Spleen (tissue), 13 donors: ENCODE measurements at places on chromosomes 6 and 20.

DNA sequence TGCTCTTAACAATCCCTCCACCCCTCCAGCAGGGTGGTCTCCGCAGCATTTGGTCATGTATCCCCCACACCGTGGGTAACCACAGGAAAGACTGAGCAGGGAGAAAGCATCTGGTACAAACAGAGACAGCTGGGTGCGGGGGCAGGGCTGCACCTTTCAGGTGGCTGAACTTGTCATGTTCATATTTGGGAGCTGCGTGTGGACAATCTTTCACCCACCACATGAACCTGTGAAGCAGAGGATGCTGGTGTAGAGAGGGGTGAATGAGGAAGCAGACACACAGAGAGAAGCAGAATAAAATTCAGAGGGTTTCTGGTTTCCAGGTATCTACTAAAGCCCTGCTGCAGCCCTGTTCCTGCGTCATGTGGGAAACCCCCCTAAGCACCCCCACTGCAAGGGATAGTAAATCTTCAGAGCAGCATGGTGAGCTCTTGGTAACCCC is 8.9 kb downstream of the GFOD1 start:
- DNase-seq: no peak

- no peak for DNase-seq
Observed at GRCh38 chr6:121222656-121223055, 111.6 kb downstream of the TBC1D32 start.

- no peak for DNase-seq
Observed at GRCh38 chr20:6632187-6632586, 135.3 kb upstream of the BMP2 start.

- DNase-seq: no peak
Observed at GRCh38 chr6:157568702-157569101, 187.7 kb downstream of the ZDHHC14 start.

- no peak for DNase-seq
Observed at GRCh38 chr6:1703091-1703855, 93.6 kb downstream of the FOXC1 start.

DNA sequence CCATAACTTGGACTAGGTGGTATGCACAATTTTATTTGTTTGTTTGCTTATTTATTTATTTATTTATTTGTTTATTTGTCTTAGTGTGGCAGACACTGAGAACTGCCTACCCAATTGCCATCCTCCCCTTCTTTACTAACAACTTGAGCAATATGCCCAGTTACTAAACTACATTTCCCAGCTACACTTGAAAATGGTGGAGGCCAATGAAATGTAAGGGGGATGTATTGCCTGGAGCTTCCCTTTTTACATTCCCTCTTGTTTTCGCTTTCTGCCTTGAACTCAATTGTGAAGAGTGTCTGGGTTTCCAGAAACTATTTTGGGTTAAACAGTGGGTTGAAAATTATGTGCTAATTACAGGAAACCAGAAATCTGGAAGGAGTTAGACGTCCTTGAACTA is 152.7 kb upstream of the FKBP1C start:
- DNase-seq: no peak

- DNase-seq: no peak
Observed at GRCh38 chr20:11207749-11208502, 534.1 kb upstream of the JAG1 start.

GRCh38 chr20:18802012-18802634 is 11.5 kb upstream of the SCP2D1 start:
- DNase-seq: no peak

GRCh38 chr6:53503060-53503459 is 41.8 kb downstream of the GCLC start:
- no peak for DNase-seq

GRCh38 chr6:108735310-108736001 is 112.8 kb upstream of the ARMC2 start:
- no peak for DNase-seq

DNA sequence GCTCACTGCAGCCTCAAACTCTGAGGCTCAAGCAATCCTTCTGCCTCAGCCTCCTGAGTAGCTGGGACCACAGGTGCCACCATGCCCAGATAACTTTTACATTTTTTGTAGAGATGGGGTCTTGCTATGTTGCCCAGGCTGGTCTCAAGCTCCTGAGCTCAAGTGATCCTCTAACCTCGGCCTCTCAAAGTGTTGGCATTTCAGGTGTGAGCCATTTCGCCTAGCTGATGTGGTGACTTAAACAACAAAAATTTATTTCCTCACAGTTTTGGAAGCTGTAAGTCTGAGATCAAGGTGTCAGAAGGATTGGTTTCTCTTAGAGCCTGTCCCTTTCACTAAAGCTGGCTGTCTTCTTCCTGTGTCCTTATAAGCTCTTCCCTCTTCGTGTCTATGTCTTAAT is 15.0 kb upstream of the JARID2 start:
- no peak for DNase-seq

GRCh38 chr6:24157886-24158285 is 31.9 kb downstream of the NRSN1 start:
- DNase-seq: no peak

DNA sequence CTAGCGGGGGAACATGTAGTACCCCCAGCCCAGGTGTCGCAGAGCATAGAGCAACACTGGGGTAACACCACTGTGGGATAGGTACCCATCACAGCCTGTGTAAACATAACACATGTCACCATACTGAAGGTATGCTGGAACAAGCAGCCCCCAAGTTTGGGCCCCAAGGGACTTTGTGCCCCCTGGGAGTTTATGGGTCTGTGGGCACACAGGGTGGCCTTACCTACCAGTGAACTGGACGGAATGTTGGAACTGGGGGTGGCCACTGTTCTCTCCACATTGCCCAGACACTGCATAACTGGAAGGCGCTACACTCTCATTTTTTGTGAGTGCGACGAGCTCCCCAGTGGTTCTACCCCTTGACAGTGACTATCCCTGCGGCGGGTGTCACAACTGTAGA is 28.5 kb downstream of the HDDC2 start:
- no peak for DNase-seq

GRCh38 chr20:63162206-63162795 is 53.6 kb downstream of the YTHDF1 start:
- peak; percentile 46 for DNase-seq
